ENCODE measurements at places on chromosomes 2 and 18.

- DNase-seq, result no peak
- H3K36me3 ChIP-seq, result peaks cover 28% of the 10 kb centered on the region
- H3K4me1 ChIP-seq, result peaks cover 9% of the 10 kb centered on the region
- H3K27me3 ChIP-seq, result no peaks in the 10 kb centered on the region
- H3K27ac ChIP-seq, result no peak overlapping the region
Measured at GRCh38 chr2:7061921-7062320, 144.7 kb downstream of the RNF144A start.

GRCh38 chr2:218422403-218423086, 3.6 kb downstream of the VIL1 start:
- peaks cover 13% of the 10 kb centered on the region for H3K4me1 ChIP-seq
- DNase-seq, result no peak
- H3K27ac ChIP-seq, result no peak overlapping the region
- no peaks in the 10 kb centered on the region for H3K36me3 ChIP-seq
- peaks cover 37% of the 10 kb centered on the region for H3K27me3 ChIP-seq
- H3K4me3 ChIP-seq, result no peak overlapping the region

GRCh38 chr2:239836021-239836765, 188.9 kb downstream of the NDUFA10 start:
- H3K36me3 ChIP-seq, result no peaks in the 10 kb centered on the region
- H3K27me3 ChIP-seq, result peaks cover 19% of the 10 kb centered on the region

GRCh38 chr2:189673661-189674373, 653 bp upstream of the ANKAR start:
- peaks cover 5% of the 10 kb centered on the region for H3K27me3 ChIP-seq
- peaks cover 21% of the 10 kb centered on the region for H3K4me1 ChIP-seq
- peak overlapping the region; percentile 69 for H3K4me3 ChIP-seq
- no peak for DNase-seq

DNA sequence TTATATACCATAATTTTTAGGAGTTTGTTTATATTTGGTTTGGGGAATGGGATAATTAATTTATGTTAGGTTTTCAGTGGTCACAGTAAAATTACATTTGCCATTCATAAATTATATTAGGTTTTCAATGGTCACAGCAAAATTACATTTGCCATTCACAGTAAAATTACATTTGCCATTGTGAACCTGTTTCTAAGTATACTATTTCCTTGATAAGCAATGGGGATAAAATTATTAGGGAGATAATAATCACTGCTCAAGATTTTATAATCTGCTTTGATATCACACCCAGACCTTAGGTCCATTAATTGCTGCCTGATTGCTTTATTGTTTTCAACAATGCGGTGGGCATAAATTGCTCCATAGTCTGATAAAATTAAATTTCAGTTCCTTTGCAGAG, 124.6 kb downstream of the ASXL3 start:
- no peaks in the 10 kb centered on the region for H3K4me1 ChIP-seq
- no peak overlapping the region for H3K27ac ChIP-seq
- no peak overlapping the region for H3K4me3 ChIP-seq
- H3K27me3 ChIP-seq, result no peaks in the 10 kb centered on the region
